ENCODE measurements at places on chromosomes 3 and 15.

DNA sequence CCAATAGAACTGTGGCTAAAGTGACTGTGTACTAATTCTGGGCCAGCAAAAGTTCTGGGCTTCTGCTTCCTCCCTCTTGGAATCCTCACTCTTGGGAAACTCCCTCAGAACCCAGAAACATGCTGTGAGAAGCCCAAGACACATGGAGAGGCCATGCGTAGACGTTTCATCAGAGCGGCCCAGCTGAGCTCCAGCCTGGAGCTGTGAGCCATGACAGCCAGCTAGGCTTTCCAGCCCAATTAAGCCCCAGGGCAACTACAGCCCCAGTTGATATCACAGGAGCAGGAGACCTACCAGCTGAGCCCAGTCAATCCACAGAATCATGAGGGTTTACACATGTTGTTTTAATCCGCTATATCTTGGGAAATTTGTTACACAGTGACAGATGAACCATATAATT, 43.6 kb upstream of the CNOT10 start:
- DNase-seq, result peak; percentile 10

GRCh38 chr3:20648294-20648693, 462.3 kb upstream of the SGO1 start:
- DNase-seq, result peak; percentile 24

- DNase-seq, result no peak
Observed at GRCh38 chr3:186665625-186666188, at the start of gene HRG. Gene HRG, plus strand, starts transcription at chr3:186666014. Its CDS starts 18 bp downstream, at chr3:186666032.

GRCh38 chr3:40899286-40899712, 300.0 kb upstream of the CTNNB1 start:
- no peak for DNase-seq

DNA sequence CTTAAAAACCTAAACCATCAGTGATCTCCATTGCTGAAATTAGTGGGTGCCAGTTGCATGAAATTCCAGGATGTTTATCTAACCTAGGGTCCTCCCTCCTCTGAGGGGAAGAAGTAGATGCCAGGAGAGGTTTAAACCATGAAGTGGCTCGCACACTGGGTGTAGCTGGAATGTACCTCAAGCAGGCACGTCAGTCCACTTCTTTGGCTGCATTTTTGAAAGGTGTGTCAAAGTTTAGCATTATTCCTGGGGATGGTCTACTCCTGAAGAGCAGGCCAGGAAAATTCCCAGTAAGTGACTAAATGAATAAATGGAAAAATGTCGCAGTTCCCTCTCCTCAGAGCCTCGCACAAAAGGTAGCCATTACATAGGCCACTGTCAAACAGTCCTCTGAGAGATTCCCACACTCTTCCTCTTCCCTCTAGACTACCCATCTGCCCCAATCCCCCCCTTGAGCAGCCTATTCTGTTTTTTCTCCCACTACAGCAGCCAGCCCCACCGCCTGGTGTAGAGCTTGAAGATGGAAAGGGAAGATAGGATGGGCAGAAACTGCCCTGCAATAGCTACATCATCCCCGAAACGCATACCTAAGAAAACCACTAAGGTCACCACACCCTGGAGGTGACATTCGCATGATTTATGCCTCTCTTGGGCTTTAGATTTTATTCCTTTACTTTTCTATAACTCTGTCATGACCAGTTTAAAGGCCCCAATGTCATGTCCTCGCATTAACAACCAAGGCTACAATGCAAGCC, 655 bp upstream of the TMOD3 start:
- no peak for DNase-seq

GRCh38 chr3:141413391-141413790, 45.1 kb downstream of the ZBTB38 start:
- no peak for DNase-seq

GRCh38 chr3:129526121-129526900, 2.1 kb upstream of the RHO start:
- peak; percentile 26 for DNase-seq

GRCh38 chr15:67834581-67835296, 5.1 kb downstream of the RNU6-1 start:
- DNase-seq, result no peak

DNA sequence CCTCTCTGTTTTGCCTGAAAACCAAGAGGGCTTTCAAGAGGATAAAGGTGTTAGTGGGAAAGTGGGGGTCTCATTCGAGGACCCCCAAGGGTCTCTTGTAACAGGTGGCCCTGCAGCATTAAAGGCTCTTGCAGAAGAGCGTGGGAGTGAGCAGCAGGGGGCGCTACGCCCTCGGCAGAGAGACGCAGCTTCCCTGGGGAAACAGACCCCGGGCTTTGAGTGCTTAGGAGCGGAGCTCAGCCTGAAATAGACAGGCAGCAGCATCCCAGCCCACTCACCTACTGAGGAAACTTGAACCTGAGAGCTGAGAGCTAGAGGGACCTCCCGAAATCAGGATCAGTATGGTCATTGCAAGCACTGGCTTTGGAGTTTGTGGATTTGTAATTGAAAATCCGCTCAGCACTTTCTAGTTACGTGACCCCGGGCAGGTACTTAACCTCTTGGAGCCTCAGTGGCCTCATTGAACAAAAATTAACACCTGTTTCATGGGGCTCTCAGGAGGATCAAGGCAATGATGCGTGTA, 25.7 kb downstream of the RPLP1 start:
- peak; percentile 86 for DNase-seq

- DNase-seq, result no peak
Observed at GRCh38 chr15:49154359-49154758, 1.0 kb downstream of the COPS2 start.

DNA sequence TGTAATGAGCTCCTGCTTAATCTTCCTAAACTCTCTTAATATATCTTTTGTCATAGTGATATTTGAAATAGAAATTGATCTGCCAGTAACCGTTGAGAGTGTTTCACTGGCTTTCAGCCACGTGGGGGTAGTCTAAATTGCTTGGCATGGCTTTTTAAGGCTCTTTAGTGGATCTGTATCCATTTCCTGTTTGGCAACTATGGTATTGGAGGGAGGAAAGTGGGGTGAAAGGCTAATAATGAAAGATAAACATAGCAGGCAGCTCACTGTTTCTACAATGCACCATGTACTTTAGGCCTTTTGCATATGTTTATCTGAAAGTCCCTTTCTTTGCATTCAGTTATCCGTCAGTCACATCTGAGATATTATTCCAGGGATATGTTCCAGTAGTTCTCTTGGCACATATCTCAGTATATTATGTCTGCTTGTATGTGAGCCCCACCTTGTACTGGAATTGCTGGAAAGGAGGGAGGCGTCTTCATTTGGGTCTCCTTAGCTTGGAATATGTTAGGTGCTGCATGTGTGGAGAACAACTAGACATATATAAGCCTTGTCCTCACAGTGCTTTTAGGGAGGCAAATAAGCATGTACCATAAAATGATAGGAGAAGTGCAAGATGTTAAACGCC, 10.8 kb downstream of the TOPAZ1 start:
- DNase-seq, result no peak

DNA sequence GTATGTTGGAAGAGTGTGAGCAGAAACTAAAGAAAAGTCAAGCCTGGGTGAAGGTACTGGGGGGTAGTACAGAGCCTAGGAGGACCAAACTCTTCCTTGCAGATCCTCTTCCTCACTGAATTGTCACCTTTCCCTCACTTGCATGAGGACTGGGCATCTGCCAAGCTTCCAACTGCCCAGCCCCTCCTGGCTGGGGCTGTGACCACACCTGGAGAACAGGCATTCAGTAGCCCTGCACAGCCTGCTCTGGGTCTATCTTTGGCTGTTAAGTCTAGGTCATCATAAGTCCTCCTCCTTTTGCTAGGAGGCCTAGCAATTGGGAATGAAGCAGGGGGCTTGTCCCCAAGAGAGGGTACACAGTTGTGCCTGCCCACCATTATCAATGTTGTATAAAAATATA, 55.2 kb downstream of the CAPN7 start:
- DNase-seq, result no peak

- DNase-seq, result peak; percentile 86
Observed at GRCh38 chr3:61535826-61536225, 25.5 kb upstream of the PTPRG start.

- peak; percentile 94 for DNase-seq
Observed at GRCh38 chr15:66131200-66131599, 122.3 kb downstream of the MEGF11 start.
